ENCODE measurements at places on chromosomes 7 and 10.

GRCh38 chr10:73771722-73772280 is 10.0 kb upstream of the CHCHD1 start:
- DNase-seq: peak; percentile 61

DNA sequence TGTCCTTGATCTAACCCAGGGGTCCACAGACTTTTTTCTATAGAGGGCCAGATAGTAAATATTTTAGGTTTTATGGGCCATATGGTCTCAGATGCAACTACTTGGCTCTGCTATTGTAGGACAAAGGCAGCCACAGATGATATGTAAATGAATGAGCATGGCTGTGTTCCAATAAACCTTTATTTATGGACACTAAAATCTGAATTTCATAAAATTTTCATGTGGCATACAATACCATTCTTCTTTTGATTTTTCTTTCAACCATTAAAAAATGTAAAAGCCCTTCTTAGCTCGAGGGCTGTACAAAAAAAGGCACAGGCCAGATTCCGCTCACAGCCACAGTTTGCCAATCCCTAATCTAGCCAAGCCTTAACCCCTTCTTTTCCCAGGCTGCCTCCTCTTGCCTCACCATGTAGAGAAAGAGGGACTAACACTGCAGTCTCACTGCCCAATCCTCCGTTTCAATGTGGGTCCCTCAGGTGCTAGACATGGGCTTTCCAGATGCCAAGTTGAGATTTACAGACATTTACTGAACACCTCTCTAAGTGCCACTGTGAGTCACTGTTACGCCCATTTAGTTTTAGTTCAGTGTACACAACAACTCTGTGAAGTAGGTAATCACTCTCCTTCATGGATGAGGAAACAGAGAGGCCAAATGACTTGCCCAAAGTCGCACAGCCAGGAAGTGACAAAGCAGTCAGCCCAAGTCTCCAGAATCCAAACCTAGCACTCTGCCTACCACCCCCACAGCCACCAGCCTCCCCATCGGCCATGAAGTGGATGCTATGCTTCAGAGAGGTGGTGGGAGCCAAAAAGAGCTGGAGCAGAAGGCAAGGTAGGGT is 132.6 kb upstream of the PDLIM1 start:
- DNase-seq: no peak

GRCh38 chr7:3943779-3944520 is 642.9 kb downstream of the SDK1 start:
- no peak for DNase-seq

DNA sequence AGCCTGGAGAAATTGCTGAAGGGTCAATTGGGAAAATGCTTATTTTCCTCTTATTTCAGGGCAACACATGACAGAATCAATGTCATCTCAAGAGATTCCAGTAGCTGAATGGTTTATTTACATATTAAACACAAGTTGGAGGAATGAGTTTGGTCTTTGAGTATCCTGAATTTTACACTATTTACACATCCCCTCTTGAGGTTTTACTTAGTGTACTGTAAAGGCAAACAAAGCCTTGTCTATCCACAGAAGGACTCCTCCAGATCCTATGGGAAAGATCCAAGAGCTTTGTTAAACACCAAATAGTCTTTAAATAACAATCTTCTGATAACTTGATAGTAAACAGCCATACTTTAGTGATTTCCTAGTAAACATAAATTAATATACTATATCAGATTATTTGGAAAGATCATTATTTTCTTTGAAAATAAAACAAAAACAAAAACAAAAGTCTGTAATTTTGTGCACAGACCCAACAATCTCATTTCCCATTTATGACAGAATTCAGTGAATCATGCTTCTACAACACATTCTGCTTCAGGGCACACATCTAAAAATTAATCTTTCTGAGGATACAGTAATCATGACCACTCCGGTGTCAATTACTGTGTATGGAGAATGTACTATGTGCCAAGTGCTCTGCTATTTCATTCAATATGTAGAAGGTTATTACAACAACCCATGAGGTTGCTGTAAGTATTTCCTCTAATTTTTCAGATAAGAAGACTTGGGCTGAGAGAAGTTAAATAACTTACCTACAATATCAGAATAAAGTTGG is 575.0 kb upstream of the LRRTM3 start:
- DNase-seq: no peak

DNA sequence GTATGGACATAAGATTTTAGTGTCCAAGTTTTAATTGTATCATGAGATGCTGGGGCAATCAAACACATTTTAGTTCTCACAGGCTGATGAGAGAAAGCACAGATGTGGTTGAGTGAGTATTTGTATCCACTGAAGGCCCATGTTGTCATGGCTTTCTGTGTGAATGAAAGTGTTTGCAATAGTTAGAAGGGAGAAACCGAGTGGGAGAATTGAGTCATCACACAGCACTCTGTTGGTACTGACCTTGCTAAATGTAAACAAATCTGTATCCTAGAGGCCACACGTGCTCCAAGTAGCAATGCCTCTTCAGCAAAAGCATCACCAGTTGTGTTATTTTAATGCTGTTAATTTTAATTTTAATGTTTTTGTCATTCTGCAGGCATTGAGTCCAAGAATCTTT is 121.2 kb downstream of the EMX2 start:
- DNase-seq: no peak

DNA sequence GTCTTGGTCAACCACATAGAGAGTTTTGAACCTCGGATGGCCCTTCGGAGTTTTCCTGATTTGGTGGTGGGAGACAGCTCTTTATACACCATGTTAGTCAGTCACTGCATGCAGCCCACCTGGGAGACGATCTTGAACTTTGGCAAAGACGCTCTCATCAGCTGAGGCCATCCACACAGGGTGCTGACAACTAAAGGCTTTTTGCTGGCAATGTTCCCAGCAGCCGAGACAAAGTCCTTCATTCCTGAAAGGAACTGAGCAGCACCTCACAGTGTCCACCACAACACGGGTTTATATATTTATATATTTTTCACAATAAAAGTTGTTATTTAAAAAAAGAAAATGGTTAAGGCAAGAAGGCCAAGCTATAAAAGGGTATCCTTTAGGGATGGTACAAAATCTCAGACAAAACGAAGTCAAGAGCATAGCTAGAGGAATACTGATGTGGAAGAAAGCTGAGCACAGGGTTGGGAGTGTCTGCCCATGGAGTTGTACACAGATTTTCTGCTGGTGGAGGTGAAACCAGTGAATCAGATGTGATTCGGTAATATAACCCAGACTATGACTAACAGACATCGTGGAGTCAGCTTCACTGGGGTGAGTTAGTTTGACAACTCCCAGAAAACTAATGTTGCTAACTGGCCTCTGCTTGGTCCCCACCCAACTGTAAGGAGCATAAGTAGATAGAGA is 27.4 kb upstream of the CAPZA2 start:
- DNase-seq: no peak

- DNase-seq: no peak
Measured at GRCh38 chr10:47409171-47409865, 25.2 kb upstream of the ZNF488 start.

DNA sequence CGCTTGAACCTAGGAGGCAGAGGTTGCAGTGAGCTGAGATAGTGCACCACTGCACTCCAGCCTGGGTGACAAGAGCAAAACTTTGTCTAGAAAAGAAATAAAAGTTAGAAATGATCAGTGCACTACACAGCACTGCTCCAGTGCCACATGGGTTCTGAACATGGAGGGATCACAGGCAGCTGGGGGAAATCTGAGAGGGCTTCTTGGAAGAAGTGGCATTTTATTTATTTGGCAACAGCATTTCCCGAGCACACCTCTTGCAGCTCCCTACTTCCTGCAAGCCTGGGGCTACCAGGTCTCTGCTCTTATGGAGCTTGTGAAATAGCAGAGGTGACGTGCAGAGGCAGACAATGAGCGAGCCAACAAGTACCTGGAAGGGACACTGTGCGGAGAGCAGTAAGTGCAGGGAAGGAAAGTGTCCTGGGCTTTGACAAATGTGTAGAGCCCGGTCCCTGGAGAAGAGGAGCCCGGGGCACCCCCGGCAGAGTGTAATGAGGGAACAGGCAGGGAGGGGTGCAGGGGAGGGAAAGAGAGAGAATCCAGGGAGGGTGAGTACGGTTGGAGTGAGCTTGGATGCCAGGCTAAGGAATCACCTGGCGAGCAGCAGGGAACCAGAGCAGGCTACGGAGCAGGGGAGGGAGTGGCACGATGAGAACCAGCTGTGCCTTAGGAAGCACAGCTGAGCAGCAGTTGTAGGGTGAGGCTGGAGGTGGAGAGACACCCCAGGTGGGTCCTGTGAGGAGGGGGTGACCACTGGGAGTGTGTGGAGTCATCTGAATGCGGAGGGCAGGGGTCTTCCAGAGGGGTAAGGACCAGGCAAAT is 104.6 kb upstream of the CTBP2 start:
- DNase-seq: no peak

DNA sequence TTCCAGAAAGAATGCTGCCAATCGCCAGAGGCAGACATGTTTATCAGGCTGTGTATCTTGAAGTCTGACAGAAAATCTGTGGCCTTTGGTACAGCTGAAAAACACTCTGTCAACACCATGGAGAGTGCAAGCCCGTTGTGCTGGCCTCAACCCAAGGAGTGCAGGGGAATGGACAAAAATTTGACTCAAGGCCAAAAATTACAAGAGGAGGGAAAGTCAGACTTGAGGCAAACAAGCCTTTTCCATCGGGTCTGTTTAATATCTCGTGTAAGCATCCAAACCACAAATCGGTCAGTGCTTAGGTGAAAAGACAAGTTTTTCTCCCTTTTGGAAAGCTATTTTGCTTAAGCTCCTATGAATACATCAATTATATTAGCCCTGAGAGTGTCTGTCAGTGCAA is 305.3 kb upstream of the NFE2L3 start:
- no peak for DNase-seq

DNA sequence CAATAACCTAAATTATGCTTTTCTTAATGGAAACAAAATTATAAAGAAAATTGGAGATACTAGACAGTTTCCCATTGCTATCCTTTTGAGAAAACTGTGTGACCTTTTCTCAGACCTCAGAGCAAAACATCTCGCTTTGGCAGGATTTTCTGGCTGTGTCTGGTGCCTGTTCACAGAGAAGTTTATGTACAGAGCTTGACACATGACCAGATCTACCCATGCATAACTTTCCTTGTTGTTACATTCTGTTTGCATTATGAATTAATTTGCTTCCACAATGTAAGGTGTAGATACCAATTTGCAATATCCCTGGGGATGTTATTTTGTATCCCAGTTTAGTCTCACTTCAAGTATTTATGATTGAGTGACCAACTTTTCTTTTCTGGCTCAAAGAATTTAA is 565.0 kb downstream of the XPNPEP1 start:
- DNase-seq: no peak

DNA sequence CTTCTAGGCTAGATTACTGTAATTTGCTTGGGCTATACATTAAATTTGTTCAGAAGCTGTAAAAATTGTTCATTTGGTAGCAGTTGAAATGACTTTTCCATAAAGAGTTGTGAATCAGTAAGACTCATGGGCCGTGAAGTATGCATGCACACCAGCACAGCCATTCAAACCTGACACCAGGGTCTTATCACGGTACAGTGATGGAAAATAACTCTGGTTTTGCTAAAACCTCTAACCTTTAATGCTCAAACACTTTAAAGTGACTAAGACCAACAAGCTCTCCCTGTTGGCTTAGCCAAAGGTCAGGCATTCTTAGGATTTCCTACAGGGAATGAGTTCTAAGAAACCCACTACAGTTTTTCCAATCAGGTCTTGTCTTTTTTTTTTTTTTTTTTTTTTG is 11.5 kb downstream of the ARL3 start:
- DNase-seq: no peak

DNA sequence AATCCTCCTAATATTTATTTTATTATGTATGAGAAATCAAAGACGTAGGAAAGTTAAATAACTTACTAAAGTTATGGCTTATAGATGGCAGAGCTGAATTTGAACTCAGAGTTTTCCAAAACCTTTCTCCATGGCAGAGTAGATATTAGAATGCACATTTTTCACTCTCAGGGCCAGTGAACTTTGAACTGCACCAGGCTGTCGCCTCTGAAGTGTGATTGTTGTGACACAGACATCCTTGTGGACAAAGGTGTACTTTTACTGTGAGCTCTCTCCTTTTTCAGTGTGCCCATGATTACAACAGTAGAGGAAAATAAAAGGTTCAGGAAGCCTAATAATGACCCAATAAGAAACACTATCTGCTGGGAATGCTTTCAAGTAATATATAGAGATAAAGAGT is 29.1 kb downstream of the TES start:
- DNase-seq: no peak

- no peak for DNase-seq
Measured at GRCh38 chr10:11725912-11726311, 16.3 kb upstream of the ECHDC3 start.

DNA sequence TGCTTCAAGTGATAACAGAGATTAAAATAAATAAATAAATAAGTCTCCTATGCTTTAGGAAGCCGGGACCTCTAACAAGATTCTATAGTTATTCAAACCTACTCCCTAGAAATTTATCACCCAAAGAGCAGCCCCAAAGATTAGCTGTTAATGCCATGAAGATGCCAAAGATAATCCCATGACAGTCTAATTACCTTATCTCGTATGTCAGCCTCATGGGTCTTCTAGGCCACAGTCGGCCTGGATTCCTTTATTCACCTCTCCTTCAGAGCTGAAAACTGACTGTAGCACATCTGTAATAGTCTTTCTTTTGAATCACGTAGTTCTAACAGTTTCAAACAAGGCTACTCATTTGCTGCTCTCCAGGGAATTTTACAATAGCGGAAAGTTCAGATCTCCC is 24.2 kb downstream of the COL1A2 start:
- DNase-seq: no peak

DNA sequence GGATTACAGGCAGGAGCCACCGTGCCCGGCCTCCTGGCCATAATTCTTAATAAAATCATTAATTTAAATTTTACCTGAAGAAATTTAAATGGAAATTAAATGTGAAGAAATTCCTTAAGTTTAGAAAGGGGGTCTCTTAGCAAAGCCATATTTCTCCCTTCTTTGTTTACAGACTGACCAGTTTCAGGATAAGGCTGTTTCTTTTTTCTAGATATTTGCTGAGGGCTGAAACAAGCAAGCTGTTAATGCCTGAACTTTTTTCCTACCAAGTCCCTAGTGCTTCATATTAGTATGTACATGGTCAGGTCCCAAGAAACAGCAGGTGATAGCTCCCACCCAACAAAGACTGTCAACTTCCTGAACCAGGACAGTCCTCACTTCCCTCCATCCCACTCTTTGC is 18.1 kb upstream of the PDIA4 start:
- DNase-seq: no peak

- DNase-seq: no peak
Measured at GRCh38 chr7:22597844-22598243, 97.9 kb upstream of the STEAP1B start.

Measured in stimulated activated CD8-positive, alpha-beta memory T cell treated with anti-CD3 and anti-CD28 coated beads, Interleukin-4, amount 100 ng/mL, for 4 hours (primary cell).